PC-3 (cell line): ENCODE measurements at places on chromosomes 7 and 10. TPM values are rescaled to one million over a fixed set of nuclear protein-coding genes. Genes with fewer than 3 reads are reported as not detected.

DNA sequence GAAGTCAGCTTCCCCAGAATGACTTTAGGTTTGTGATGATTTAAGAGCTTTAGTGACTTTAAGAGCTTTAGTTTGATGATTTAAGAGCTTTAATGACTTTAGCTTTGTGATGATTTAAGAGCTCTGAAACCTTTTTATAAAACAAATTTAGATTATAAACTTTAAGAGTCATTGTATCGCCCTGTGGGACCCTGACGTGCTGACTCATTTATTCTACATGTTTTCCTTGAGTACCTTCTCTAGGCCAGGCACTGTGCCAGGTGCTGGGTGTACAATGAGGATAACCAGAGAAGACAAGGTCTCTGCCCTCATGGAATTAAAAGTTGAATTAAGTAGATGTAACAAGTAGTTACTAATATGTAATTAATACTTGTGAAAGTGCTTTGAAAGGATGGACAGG lies 45.4 kb downstream of the CNNM1 start:
- peak; percentile 39 for DNase-seq

GRCh38 chr10:47409866-47410256 lies 25.8 kb upstream of the ZNF488 start:
- no peak for DNase-seq

GRCh38 chr10:87541114-87541513 lies 36.4 kb downstream of the MINPP1 start:
- peak; percentile 87 for DNase-seq

- DNase-seq, result no peak
Measured at GRCh38 chr7:87151729-87152111, 533 bp upstream of the DMTF1 start.

GRCh38 chr10:63376560-63377304 lies 89.0 kb downstream of the JMJD1C start:
- DNase-seq, result peak; percentile 90

- no peak for DNase-seq
Measured at GRCh38 chr7:75658369-75658768, 80.4 kb downstream of the HIP1 start.

Gene PALD1
- 0.46 and 0.80 TPM in 2 replicates for total RNA-seq

Gene SEPTIN14
- not detected in 2 replicates for total RNA-seq

Gene CPXM2
- total RNA-seq, result not detected in 2 replicates
